ENCODE measurements at places on chromosomes 4 and X. TPM values are rescaled to one million over a fixed set of nuclear protein-coding genes. Genes with fewer than 3 reads are reported as not detected.

Gene TRIM61
- polyA plus RNA-seq = 2.0 TPM

Gene GPRASP2
- polyA plus RNA-seq = 6.0 TPM

Gene CMC4
- 21.5 TPM for polyA plus RNA-seq

Gene NHS
- polyA plus RNA-seq = 1.8 TPM

Gene UCHL1
- polyA plus RNA-seq = 39.3 TPM

Gene PLXNB3
- 8.3 TPM for polyA plus RNA-seq

Gene OPN1MW3
- not detected for polyA plus RNA-seq

Gene ENPEP
- polyA plus RNA-seq = 5.1 TPM

Gene PDE5A
- 7.1 TPM for polyA plus RNA-seq

Gene ARMCX2
- 8.4 TPM for polyA plus RNA-seq

Gene TBX22
- polyA plus RNA-seq = not detected

Gene XAGE2
- polyA plus RNA-seq = not detected

Gene CT45A10
- polyA plus RNA-seq = not detected

Gene SSX4
- not detected for polyA plus RNA-seq

Gene NDST4
- polyA plus RNA-seq = not detected

Gene PDLIM3
- polyA plus RNA-seq = 14.8 TPM

Gene SOX3
- not detected for polyA plus RNA-seq

Gene ATP6AP2
- 24.1 TPM for polyA plus RNA-seq

Gene MAGEB6
- polyA plus RNA-seq = not detected

Gene RPA4
- not detected for polyA plus RNA-seq

Gene KIAA0232
- polyA plus RNA-seq = 3.8 TPM

Gene CFAP47
- 0.01 TPM for polyA plus RNA-seq

Gene EREG
- polyA plus RNA-seq = 0.45 TPM

Gene PNCK
- 0.64 TPM for polyA plus RNA-seq

Gene PRKG2
- 0.29 TPM for polyA plus RNA-seq

Gene SERTM2
- not detected for polyA plus RNA-seq

Gene PHKA2
- 30.3 TPM for polyA plus RNA-seq

Gene CORIN
- polyA plus RNA-seq = 0.24 TPM

Gene UBE2K
- polyA plus RNA-seq = 39.7 TPM

Gene APLN
- 2.8 TPM for polyA plus RNA-seq

Gene COL25A1
- polyA plus RNA-seq = 1.2 TPM

Gene USP46
- polyA plus RNA-seq = 3.1 TPM

Gene BMPR1B
- polyA plus RNA-seq = 0.18 TPM

Gene IL15
- polyA plus RNA-seq = 4.3 TPM

Gene HS3ST1
- 1.7 TPM for polyA plus RNA-seq

Gene KCNE5
- 0.07 TPM for polyA plus RNA-seq

Gene GPRIN3
- 1.0 TPM for polyA plus RNA-seq

Gene GPR34
- polyA plus RNA-seq = 1.7 TPM

Gene MAP3K15
- 0.22 TPM for polyA plus RNA-seq

Gene TEC
- polyA plus RNA-seq = 1.5 TPM

Gene ASB5
- polyA plus RNA-seq = 0.07 TPM

Measured in adipose tissue (tissue), 3 donors.